ENCODE measurements at places on chromosomes 4 and X.

DNA sequence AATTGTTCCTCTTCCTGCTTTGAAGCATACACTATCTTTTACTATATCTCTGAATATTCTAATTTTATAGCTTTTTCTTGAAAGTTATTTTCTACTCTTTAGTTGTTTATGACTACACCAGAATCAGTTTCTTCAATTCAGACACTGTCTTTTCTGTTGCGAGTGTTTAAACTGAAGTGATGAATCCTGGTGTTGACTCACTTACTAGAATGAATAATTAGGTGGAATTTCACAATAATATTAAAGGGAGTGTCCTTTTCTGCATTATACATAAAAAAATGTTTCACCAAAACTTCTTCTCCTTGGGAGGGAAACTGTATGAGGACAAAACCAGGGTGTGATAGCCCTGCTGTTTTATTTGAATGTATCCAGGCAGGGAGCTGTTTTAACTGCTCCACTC is 1383.1 kb downstream of the C4orf33 start:
- no peak for DNase-seq

DNA sequence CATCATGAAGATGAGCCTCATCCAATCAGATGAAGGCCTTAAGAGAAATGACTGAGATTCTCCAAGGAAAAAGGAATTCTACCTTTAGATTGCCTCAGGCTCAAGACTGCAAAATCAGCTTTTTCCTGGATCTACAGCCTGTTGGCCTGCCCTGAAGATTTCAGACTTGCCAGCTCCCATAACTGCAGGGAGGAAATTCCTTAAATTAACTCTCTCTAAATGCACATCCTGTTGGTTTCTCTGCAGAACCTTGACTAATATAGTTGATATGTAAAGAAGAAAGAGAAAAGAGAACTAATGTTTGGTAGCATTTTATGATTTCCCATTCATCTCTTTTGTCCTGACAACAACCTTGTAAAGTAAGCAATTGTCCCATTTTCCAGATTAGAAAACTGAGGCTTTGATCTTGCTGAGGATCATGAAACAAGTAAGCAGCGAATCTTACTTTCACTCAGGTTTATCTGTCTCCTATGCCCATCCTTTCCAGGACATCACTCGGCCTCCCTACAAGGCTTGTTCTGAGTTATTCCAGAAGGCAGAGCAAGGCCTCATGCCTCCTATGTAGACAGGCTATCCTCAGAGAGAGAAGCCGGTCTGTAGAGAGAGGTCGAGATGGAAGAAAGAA is 115.0 kb upstream of the LDB2 start:
- no peak for DNase-seq

DNA sequence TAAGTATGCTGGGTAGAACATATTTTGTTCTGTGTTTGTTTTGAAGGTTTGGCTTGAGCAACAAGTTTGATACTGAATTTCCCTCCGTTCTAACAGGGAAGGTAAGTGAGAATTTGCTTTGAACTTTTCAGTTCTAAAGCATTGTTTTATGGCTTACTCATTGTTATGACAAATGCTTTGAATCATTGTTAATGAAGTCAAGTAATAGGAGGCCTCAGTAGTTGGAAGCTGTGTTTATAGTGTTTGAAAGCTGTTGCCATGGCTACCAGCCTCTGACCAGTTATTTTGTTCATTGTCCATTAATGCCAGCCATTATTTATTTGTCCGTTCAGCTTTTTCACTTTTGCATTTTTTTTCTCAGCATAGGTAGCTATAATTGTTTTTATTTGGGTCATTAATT is 14.4 kb downstream of the CHIC1 start:
- peak; percentile 21 for DNase-seq

DNA sequence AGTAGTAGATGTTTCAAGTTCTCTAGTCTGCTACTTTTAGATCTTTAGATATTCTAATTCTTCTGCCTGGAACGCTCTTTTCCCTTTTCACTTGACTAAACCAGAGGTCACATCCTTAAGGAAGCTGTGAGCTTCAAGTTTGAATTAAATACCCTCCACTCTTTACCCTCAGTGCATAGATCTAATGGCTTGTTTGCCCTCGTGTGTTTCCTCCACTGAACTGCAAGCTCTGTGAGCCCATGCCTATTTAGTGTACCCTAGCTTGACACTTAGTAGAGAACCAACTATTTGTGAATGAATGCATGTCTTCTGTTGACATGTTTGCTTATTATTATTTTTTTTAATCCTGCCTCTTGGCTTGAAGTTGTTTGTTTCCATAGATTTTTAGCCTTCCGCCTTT is 138.3 kb downstream of the PDE5A start:
- no peak for DNase-seq

DNA sequence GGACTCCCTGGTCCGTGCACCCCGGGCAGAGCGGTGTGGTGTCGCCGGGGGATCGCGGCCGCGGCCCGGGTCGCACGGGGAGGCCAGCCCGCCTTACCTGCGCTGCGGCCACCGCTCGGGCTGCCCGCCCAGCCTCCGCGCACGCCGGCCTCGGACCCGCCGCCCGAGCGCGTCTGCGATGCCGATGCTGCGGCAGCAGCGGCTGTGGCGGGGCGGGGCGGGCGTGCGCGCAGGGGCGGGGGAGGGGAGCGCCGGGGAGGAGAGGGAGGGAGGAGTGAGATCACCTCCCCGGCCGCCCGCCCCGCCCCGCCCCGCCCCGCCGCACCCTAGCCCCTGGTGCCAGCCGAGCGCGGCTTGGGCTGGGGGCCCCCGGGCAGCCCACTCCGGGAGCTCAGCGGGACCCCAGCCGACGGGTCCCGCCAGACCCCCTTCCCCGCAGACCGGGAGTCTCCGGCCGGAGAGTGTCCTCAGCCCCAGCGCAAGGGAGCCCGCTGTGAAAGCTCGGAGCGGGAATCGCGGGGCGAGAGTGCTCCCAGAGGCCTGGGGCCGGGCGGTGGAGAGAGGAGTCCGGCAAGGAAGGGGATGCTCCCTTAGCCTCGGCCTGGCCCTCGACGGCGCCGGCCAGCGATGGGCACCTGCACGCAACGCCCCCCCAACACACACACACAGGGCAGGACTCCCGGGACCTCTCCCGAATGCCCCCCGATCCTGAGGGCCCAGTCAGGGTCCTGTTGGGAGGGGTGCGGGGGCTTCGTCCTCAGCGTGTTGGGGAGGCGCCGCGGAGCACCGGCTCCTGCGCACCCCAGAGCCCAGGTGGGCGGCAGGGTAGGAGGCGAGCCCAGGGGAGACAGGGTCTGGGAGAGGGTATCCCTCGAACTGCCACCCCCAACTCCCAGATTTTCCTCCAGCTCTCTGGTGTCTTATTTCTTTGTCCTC is at the start of gene L1CAM:
Gene L1CAM, minus strand, starts transcription at position 206 of the 936 bp plus-strand sequence. CDS start 10,337 bp downstream, outside the sequence.
- no peak for DNase-seq

DNA sequence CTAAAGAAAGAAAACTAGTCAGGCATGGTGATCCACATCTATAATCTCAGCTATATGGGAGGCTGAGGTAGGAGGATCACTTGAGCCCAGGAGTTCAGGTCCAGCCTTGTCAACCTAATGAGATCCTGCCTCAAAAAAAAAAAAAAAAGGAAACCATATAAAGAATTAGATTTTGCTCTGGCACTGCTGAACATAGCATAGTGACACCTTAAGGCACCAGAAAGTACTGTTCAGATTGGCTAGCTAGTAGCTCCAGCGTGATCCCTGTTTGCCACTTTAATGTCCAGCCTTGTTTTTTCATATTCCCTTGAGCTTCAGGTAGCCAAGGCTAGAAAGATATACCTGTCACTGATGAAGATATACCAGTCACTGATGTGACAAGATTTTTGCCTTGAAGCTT is 34.1 kb downstream of the EXOC1 start:
- DNase-seq = no peak

GRCh38 chrX:118181030-118181429 is 64.4 kb upstream of the KLHL13 start:
- no peak for DNase-seq

GRCh38 chrX:124501586-124501985 is 155.2 kb downstream of the SH2D1A start:
- DNase-seq = no peak

DNA sequence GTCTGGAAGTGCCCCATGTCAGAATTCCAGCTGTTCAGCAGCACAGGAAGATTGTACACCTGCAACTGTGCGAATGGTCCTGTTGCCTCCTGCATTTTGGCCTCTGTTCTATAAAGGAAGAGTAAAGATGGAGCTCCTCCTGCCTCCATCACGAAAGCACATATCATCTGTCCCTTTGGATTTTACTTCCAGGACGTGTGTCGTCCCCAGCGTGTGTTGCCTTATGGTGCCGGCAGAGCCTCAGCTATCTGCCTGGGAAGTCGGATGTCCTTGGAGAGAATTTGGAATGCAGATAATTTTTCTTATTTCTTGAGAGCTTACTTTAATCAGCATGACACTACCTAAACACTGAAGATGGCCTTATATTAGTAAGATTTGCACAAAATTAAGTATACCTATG is 97.7 kb downstream of the GATB start:
- DNase-seq = no peak

GRCh38 chrX:11329021-11329420 is 35.8 kb downstream of the AMELX start:
- no peak for DNase-seq

- no peak for DNase-seq
Observed at GRCh38 chr4:3706111-3706511, 60.1 kb upstream of the ADRA2C start.

DNA sequence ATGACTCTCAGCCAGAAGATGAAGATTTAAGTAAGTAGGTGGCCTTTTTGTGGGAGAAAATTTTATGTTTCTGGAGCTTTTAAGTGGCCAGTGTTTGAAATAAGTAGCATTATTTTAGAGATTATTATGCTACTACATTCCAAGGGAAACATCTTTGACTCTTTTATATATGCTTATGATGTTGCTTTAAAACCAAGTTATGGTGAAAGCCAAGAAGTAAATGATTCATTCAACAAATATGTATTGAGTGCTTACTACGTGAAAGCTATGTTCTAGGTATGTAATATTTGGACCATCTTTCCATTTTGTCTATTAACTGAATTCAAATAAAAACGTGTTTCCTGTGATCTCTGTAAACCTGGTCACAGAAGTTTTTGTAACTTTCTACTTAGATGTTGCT is 58.3 kb downstream of the ZFX start:
- no peak for DNase-seq

GRCh38 chr4:164252286-164252685 is 501.6 kb upstream of the SMIM31 start:
- peak; percentile 55 for DNase-seq

- peak; percentile 93 for DNase-seq
Observed at GRCh38 chr4:153788413-153789276, at the start of gene SFRP2. TSS of gene SFRP2 (minus strand) at chr4:153789083. CDS start at chr4:153788835, 248 bp downstream.

DNA sequence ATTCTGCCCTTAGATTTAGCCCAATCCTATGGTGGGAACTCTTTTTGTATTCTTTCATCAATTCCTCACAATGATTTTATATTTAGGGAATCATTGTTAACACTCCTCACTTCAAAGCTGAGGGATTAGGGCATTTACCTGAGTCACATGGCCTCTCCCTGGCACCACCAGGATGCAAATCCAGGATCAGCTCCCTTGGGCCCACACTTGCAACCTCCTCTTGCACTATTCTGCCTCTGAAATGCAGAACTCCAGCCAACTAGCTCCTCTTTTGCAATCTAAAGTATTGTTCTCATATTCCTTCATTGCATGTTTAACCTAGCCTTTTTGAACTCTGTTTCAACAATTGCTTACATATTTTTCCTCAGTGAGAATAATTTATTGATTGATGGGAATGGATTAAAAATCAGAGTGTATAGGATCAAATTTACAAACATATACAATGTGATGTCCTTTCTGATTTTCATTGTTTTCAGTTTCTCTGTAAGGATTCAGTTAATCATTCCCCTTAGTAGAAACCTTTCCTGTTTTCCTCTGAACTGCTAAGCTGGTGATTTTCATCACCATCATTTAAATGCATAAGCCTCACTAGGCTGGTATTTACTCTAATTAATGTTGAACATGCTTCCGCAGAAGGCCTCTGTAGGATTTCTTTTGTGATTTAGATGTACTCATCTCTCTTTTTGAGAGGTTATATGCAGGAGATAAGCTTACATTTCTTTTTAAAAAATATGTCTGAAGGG is 3.3 kb upstream of the RELL1 start:
- no peak for DNase-seq

GRCh38 chr4:111441687-111442086 is 703.6 kb upstream of the FAM241A start:
- no peak for DNase-seq

- DNase-seq = no peak
Observed at GRCh38 chr4:38529189-38530115, 134.5 kb upstream of the KLF3 start.

DNA sequence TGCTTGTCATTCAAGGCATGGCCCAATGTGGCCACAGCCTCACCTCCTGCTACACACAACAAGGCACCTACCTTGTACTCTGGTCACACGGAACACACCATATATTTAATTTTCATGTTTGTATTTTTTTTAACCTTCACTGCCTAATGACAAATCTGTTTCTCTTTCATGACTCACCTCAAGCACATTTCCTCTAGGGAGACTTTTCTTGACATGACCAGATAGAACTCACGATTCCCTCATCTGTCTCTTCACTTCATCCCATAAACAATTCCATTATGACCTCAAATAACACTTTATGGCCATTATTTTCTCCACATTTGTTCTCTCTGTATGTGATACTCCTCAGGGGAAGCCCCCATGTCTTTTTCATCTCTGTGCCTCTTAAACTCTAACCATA is 11.1 kb downstream of the DRP2 start:
- no peak for DNase-seq

- no peak for DNase-seq
Observed at GRCh38 chr4:112739442-112739841, 102.5 kb downstream of the LARP7 start.

DNA sequence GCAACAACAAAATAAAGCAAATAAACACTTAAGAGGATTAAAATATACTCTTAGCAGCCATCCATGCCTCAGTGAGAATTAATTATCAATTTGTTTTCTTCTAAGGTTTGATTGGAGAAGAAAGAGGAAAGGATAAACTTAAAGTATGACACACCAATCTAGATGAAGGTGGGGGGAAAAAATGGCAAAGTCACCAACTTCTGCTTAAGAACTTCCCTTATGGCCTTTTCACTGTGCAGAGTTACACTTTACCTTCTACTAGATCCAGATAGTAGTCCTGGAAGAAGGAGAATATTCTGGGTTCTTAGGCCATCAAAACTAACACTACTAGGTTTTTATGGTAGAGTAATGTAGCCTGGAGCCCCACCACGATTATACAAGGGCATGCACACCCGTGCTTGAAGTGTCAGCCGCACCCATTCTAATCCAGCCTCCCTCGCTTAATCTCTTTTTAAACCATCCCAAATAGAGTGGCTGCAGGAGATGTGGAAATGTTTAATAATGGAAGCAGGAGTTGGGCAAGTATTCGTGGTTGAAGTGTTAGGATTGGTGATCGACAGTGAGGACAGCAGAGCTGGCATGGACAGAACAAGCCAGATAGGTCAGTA is 14.1 kb downstream of the ENPEP start:
- no peak for DNase-seq
